ENCODE measurements at places on chromosomes 5 and 9.

DNA sequence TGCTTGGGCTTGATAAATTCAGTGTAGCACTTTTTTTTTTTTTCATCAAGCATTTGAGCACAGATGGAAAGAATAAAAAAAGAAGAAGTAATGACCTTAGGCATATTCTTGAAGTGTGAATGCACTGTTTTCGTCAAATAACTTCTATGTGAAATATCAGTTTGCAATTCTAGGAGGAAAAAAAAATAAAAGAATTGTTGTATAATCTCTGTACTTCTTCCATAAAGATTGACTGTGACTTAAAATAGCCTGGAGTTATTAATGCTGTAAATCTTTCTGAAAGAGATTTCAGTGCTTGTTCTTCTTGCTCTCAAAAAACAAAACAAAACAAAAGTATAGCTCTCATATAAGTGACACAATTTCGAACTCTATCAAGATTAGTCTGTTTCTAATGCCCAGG, 536.9 kb upstream of the ZNF608 start:
- no peak for DNase-seq

- no peak for DNase-seq
These were observed 181.9 kb downstream of the CETN3 start for GRCh38 chr5:90227683-90228082.

GRCh38 chr5:76527685-76528161, 95.5 kb downstream of the F2RL2 start:
- no peak for DNase-seq

- DNase-seq: no peak
These were observed 40.8 kb downstream of the FCHO2 start for GRCh38 chr5:72996632-72997031.

DNA sequence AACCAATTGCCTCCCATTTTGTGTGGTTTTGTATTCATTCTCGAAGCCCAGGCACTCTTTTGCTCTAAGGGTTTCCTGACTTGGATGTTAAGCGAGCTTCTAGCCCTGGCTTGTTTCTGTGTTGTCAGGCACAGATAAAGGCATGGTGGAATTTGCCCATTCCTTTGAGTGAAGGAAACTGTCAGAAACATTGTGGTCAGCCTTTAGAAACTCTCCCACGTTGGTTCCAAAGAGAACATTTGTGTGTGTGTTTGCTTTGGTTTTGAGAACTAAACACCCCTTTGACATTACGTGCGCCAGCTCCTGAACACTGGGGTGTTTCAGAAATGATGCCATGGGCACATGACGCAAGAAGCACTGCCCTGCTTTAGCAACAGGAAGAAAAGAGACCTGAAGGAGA, 320.9 kb downstream of the NTRK2 start:
- no peak for DNase-seq

DNA sequence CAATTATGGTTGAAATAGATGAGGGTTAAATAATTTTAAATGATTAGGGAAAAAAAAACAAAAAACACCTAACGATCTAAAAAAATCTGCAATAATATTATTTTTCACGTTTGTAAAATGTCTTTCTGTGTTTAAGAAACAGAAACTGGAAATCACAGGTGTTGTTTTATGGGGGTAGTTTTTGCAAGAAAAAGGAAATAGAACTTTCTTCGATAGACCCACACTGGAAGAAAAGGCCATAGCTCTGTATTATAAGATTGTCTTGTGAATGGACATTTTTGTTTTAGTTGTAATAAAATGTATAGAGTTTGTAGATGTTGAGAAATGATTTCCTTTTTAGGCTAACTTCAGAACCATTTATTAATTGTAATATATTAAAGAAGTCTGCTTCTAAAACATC, 5.5 kb downstream of the CSNK1G3 start:
- no peak for DNase-seq

GRCh38 chr5:958701-959571, 49.7 kb upstream of the NKD2 start:
- no peak for DNase-seq

GRCh38 chr5:38670066-38670465, 113.6 kb upstream of the LIFR start:
- DNase-seq: no peak

DNA sequence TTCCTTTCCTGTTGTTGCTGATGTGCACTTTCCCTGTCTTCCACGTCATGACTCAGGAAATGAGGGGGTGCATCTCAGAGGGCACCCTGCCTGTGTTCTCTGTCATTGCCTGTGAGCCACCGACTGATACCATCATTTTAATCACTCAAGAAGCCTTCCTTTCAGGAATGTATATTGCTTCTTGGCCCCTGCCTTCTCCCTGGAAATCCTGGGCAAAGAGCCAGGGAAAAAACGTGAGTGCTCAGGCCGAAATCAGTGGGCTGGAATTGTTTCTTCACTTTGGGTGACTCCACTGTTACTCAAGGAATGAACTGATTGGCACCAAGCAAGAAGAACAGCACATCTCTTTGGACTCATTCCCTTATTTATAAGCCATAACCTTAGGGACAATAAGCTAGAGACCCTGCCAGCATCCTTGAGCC, 126.1 kb downstream of the SNX18 start:
- no peak for DNase-seq

DNA sequence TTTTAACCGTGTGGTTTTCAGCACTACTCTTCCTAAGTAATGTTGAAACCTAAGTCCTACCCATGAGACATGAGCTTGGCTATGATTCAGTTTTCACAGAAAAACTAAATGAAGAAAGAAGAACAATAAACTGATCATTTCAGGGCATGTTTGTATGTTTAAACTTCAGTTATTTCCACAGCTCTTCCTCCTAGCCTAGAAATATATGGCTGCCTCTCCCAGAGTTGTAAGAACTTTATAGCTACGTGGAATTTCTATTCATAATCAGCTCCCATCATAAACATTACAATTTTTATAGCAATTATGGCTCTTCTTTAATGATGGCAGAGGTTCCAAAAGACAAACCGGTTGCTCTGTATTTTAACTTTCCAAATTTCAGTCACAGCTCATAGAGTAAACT, 314.7 kb upstream of the ADAMTSL1 start:
- DNase-seq: no peak

DNA sequence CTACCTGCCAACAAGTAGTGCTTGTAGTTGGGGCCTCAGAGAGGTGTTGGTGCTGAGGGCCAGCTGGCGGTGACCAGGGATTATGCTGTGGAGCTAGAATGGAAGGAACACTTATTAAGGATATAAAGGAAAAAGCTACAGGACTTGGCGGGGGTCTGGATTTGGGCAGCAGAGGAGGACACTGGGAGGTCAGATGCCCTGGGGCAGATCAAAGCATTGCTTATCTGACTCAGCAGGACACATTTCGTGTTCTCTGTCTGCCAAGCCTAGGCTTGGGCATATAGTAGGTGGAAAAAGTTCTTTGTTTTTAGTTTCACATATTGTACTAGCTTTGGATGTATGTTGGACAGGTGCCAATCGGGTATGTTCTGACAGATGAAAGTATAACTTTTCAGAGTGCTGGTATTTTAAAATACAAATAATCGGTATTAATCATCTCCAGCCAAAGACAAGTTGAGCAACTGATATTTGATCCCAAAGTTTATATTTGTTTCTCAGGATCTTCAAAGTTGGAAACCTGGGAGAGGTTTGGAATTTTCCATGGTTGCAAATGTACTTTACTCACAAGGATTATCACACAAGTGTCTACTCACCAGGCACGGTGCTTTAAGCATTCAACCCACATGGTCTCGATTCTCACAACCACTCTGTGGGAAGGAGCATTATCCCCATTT, 69.4 kb downstream of the IQGAP2 start:
- peak; percentile 23 for DNase-seq

GRCh38 chr5:139698490-139699146, 50.5 kb downstream of the CXXC5 start:
- no peak for DNase-seq

Data from activated CD4-positive, alpha-beta T cell treated with anti-CD3 and anti-CD28 coated beads, Interleukin-10, Interleukin-2, amounts not matched to agents 100 ng/mL and 50 ng/mL, durations not matched to agents 16 hours and 8 hours (primary cell).